Effector memory CD8-positive, alpha-beta T cell (primary cell): ENCODE measurements at places on chromosomes 2 and 18.

- no peak for DNase-seq
These were observed 185.5 kb upstream of the SETBP1 start for GRCh38 chr18:44495151-44495550.

GRCh38 chr18:40215979-40216378 lies 1739.1 kb upstream of the PIK3C3 start:
- DNase-seq: no peak

GRCh38 chr2:46872902-46873603 lies 42.6 kb downstream of the MCFD2 start:
- no peak for DNase-seq

- no peak for DNase-seq
These were observed 14.0 kb upstream of the ELAC1 start for GRCh38 chr18:50953822-50954221.

DNA sequence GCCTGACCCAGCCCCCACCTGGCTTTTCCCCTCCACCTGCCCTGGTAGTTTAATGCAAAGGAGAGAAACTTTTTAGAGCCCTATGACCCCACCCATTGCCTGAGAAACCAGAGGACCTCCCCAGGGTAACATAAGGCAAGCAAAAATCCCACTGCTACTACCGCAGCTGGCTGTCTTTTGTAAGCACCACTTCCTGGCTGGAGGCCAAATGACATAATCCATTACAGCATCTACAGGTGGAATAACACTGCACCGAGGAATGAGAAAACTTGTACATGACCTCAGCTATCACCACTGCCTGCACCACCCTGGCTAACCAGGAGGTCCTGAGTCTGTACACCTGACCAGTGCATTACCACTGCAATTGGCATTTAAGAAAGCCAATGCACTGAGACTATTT lies 149.6 kb upstream of the GALNT5 start:
- DNase-seq: no peak

DNA sequence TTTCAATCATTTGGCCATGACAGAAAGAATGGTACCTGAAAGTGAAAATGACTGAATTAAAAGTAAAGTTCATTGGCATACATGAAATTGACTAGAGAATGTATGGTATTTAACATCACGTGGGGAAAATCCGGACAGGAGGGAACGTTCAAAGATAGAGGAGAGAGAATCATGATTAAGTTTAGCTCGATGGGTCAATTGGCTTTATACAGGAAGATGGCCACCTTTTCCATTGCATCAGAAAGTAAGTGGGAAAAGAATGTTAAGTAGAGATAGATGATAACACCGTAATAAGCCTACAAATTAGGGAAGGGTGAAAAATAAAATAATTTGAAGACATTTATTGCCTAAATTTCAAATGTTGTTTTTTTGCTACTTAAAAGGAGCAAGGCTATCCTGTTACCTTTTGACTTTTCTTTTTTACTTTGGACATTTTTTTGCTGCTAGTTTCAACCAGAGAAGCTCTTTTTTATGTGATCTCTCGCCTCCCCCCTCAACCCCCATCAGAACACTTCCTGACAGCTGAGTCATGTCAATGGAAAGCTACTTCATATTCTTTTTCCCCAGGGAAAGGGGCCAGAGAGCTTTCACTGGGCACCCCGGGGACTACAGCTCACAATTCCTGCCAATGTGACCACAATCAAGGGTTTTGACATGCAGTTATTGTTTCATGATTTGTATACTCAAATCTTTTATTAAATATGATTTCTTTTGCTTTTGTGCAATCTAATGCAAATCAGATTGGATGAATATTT lies 767 bp upstream of the CCDC102B start:
- no peak for DNase-seq

DNA sequence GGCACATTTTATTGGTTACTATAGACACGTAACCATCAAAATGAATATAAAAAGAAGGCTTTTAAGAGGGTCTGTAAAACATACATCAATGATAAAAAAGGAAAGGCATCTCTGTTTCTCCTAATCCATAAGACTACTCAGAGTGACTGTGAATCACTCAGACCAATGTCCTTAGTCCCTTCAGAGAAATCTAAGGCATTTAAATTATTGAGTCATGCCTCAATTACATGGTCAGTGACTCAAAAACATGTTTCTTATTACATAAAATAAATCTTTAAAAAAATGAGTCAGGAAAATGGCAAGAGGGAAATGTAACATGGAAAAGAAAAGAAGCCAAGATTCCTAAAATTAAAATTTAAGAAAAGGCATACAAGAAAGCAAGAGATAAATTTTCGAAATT lies 146.6 kb downstream of the ERBB4 start:
- DNase-seq: no peak
